Jurkat, Clone E6-1 (cell line): ENCODE measurements at places on chromosomes 3 and 15.

- no peak for DNase-seq
Observed at GRCh38 chr3:173538410-173538809, 140.9 kb downstream of the NLGN1 start.

DNA sequence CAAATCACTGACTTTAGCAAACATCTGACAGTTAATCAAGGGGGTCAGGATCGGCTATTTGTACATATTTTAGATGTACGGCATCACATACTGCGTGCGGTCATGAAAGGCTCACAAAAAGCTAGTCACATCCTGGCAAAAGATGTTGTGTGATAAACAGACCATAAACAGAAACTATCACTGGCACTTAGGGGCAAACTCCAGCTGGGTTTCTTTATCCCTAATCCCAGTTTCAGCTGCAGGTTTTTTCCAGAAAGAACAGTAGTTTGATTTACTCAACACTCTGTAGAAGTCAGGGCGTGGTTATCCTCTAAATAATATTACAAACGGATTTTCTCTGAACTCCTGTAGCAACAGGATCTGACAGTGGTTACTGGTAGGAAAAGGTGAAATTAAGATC is 112.4 kb upstream of the BHLHE40 start:
- DNase-seq = no peak

GRCh38 chr3:38100498-38100897 is 36.4 kb downstream of the ACAA1 start:
- no peak for DNase-seq

GRCh38 chr15:73849641-73850040 is 23.7 kb upstream of the TBC1D21 start:
- DNase-seq = no peak

GRCh38 chr3:127177226-127177625 is 15.7 kb upstream of the PRR23E start:
- DNase-seq = no peak

GRCh38 chr3:124791639-124792151 is 61.4 kb downstream of the UMPS start:
- DNase-seq = no peak
